ENCODE measurements at places on chromosomes 2 and 18.

DNA sequence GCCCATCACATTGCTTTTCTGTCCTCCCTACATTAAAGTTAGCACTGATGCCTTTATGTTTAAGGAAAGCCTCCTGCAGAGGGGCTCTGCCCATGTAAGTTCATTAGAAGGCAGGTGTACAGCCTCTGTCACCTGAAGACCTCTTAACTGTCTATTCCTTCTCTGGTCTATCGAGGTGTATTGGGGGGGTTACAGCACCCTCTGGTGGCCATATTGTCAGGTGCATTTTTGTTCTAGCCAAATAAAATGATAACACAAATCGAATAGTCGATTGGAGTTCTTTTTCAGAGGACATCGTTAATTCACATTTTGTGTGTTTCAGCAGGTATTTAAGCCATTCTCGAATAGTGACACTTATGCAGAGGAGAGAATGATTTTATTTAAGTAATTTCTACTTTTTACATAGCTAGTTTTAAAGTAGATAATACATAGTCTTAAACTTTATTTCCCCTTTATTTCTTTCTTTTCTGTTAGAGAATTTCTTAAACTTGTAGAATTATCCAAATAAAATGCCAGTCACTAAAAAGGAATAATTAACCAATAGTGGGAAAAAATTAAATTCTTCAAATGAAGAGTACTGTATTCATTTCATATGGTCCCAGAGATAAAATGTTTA, 136.8 kb downstream of the NEDD4L start:
- H3K4me3 ChIP-seq = no peak overlapping the region
- no peak overlapping the region for H3K27ac ChIP-seq
- H3K4me1 ChIP-seq = peaks cover 5% of the 10 kb centered on the region
- no peaks in the 10 kb centered on the region for H3K36me3 ChIP-seq
- no peak for DNase-seq

- DNase-seq = no peak
- H3K27me3 ChIP-seq = no peaks in the 10 kb centered on the region
- peaks cover 40% of the 10 kb centered on the region for H3K4me1 ChIP-seq
- no peak overlapping the region for H3K27ac ChIP-seq
- H3K4me3 ChIP-seq = peak overlapping the region; percentile 54
These were observed 1.5 kb downstream of the RAX start for GRCh38 chr18:59271606-59272220.

DNA sequence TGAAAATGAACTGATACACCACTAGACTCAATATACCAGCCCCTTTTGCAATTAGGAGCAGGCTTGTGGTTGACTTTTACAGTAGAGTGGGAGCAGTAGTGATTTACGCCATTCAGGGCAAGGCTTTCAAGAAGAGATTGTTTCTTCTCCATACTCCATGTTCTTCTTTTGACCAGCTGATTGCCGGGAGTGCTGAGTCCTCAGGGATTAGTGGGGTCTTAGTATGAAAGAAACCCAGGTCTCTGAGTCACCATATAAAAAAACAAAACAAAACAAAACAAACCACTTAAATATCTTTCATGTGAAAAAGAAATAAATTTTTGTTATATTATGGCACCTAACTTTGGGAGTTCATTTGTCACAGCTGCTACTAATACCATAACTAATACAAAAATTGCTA, 465.6 kb upstream of the TRIB2 start:
- H3K4me3 ChIP-seq = no peak overlapping the region
- no peak overlapping the region for H3K27ac ChIP-seq
- no peaks in the 10 kb centered on the region for H3K4me1 ChIP-seq
- no peak for DNase-seq
- H3K27me3 ChIP-seq = no peaks in the 10 kb centered on the region
- H3K36me3 ChIP-seq = no peaks in the 10 kb centered on the region

DNA sequence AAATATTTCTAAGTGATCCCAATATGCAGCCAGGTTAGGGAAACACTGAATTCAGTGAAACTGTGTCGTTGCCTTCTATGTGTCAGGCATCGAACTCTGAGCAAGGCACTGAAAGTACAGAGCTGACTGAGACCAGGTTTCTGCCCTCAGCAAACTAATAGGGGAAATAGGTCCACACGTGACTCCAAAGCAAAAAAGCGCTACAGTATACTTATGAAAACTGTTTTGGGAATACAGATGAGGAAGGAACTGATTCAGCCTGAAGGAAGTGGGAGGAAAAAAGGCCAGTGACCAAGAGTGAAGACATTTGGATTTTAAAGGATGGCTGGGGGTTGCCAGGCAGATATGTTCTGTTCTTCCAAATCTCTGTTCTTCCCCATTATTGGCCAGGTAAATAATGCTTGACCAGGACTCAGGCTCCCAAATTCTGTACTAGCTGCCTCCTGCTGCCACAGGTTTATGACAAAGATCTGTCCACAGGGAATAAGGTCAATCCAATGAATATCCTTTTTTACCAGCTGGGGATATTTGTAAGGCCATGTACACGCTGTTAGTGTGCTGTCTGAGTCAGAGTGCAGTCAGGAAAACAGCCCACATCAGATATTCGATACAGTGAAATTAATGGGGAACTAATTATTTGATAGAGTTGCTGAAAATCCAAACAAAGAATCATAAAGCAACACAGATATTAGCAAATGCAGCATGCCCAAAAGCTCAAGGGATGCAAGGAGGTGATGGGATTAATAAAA, 24.5 kb upstream of the INPP4A start:
- H3K4me1 ChIP-seq = no peaks in the 10 kb centered on the region
- no peak overlapping the region for H3K27ac ChIP-seq
- H3K4me3 ChIP-seq = no peak overlapping the region
- H3K27me3 ChIP-seq = no peaks in the 10 kb centered on the region

DNA sequence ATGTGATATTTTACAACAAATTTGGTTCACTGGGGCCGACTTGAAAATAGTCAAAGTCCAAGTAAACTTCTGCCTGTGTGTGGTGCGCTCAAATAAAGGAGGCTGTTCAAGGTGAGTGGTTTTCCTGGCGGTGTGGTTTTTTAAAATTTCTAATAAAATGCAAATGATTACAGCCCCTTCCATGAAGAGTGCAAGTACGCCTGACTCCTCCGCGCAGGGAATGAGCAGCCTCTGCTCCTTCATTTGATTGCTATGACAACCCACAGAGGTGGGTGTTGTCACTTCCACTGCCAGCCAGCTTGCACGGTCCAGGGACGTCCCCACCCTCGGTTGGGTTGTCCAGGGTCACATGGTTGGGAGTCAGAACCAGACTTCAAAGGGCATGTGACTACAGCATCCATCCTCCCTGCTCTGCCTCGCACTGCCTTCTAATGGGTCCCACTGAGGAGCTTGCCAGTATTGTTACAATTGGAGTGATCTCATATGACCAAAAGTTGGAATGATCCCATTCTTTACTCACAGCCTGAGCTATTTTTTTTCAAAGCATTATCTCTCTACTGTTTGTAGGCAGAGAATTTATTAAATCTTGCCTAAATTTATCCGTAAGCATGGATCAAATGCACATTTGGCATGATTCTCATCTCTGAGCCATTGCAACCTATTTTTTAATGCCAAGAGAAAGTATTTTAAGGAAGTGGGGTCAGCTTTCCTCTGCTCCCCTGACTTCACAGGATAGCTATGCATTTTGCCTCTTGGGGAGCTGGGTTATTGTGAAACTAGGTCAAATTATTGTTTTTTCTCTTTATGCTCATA, 121.3 kb downstream of the AGAP1 start:
- H3K27ac ChIP-seq = peak overlapping the region; percentile 74
- H3K4me1 ChIP-seq = peaks cover 44% of the 10 kb centered on the region
- no peaks in the 10 kb centered on the region for H3K27me3 ChIP-seq
- H3K4me3 ChIP-seq = no peak overlapping the region
- H3K36me3 ChIP-seq = no peaks in the 10 kb centered on the region

- H3K4me1 ChIP-seq = no peaks in the 10 kb centered on the region
- no peak for DNase-seq
- H3K27ac ChIP-seq = no peak overlapping the region
- no peak overlapping the region for H3K4me3 ChIP-seq
- H3K27me3 ChIP-seq = peaks cover 17% of the 10 kb centered on the region
These were observed 64.0 kb upstream of the SLC14A2 start for GRCh38 chr18:45551142-45551815.

GRCh38 chr2:74328573-74328972, 14.6 kb downstream of the SLC4A5 start:
- no peaks in the 10 kb centered on the region for H3K27me3 ChIP-seq
- DNase-seq = no peak
- H3K4me3 ChIP-seq = no peak overlapping the region
- H3K27ac ChIP-seq = no peak overlapping the region
- H3K4me1 ChIP-seq = peaks cover 8% of the 10 kb centered on the region
